ENCODE measurements at places on chromosomes 12 and 14.

DNA sequence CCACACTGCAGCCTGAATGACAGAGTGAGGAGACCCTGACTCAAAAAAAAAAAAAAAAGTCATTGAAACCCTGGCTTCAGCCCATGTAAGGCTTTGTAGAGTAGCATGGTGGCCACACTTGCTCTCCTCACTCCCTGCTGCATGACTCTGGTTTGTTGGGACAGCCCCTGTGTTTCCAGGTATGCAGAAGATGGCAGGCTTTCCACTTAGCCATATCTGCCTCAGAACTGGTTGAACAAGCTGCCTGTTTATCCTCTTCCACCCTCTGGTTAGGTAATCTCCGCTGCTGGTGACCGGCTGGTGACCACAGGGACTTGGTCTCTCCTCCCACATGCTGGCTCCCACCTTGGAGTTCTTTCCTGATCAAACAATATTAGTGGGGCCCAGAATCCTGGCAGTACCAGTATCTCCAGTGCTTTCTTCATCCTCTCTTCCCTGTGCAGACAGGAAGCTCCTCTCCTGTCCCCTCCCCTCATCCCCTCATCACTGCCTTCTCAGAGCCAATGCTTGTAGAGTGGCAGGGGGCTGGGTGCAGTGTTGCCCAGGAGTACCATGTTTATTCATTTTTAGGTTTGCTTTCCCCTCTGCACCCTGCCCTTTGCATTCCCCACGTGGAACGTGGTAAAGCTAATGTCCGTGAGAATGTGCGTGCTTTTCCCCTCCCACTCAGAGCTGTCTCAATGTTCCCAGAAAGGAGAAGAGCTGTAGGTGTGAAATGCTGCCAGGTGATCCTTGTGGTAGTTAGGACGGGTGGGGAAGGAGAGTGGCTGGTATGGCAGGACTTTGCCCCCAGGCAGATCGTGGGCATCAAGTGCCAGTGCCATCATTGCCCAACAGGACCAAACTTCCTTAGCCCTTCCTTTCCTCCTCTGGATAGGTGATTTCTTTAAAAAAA lies 11.3 kb downstream of the ABHD12B start:
- no peak for DNase-seq

- no peak for DNase-seq
Observed at GRCh38 chr12:107541001-107541705, 144.4 kb upstream of the PWP1 start.

DNA sequence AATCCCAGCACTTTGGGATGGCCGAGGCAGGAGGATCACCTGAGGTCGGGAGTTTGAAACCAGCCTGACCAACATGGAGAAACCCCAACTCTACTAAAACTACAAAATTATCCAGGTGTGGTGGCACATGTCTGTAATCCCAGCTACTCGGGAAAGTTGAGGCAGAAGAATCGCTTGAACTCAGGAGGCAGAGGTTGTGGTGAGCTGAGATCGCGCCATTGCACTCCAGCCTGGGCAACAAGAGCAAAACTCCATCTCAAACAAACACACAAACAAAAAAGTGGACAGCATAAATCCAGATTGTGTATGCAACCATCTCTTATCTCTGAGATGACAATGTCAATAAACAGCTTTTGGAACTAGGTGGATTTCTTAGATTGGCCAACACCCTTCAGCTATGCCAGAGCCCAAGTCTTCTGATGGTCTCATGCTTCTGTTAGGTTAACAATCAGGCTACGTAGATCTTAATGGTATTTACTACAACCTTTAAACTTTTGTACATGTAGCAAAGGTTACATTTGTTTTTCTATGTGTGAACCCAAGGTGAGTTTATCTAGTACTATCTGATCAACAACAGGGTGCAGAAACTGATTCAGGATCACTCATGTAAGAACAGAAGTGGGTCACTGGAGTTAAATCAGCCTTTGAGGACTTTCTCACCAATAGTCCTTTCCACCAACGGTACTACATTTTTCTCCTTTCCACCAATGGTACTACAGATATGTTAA lies 73.7 kb downstream of the DUSP16 start:
- no peak for DNase-seq

DNA sequence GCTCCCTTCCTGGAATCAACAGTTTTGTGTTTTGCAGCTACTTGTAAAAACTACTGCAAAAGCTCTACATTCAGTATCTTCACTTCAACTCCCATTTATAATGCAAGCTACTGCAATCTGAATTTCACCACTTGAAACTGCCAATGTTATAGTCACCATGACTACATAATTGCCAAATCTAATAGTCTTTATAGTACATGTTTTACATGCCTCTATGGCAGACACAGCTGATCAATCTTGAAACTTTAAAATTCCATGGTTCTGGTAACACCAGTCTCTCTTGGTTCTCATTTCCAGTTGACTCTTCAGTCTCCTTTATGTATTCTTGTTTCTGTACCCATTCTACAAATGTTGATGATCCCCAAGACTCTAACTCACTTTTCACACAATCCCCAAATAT lies 185.9 kb downstream of the MED13L start:
- no peak for DNase-seq

GRCh38 chr12:22256041-22256441 lies 78.5 kb downstream of the ST8SIA1 start:
- DNase-seq = no peak

DNA sequence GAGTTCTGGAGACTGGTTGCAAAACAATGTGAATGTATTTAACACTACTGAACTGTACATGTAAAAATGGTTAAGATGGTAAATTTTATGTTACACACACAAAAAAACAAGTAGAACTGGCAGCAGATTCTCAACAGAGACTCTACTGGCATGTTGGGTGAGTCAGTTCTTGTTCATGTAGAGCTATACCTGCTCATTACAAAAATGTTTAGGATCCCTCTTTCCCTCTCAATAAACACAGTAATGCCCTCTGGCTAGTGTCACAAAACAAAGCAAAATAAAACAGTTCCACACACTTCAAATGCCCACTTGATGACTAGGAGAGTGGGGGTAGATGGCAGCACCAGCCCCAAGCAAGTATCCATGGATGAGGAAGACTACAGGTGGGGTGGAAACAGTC lies 13.7 kb upstream of the ZNF740 start:
- no peak for DNase-seq

DNA sequence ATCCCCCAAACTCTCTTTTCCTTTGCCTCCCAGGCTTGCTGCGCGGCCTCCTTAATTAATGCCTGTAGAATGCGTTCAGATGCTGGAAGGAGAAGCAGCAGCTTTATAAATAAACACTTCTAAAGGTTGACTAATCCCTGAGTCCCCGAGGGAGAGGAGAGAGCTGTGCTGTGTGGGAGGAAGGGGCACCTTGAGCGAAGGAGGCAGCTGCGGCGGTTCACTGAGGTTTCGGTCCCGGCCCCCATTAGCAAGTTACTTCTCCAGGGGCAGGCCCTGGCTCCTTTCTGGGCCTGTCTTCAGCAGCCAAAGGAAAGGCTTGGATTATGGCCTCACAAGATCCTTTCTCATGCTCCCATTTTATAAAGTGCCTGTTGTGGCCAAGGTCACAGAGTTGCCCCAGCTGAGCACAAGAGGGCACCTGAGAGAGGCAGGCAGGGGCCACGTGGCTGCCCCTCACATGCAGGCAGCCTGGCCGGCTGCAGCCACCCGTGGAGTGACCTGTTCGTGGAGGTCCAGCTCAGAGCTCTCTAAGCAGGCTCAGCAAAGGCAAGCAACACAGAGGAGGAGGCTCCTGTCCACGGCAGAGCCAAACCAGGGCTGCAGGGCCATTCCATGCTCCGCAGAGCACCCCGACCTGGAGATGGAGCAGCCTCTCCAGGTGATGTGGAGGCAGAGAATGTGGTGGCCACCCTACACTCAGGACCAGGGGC lies 15.0 kb upstream of the CACNA2D4 start:
- no peak for DNase-seq

DNA sequence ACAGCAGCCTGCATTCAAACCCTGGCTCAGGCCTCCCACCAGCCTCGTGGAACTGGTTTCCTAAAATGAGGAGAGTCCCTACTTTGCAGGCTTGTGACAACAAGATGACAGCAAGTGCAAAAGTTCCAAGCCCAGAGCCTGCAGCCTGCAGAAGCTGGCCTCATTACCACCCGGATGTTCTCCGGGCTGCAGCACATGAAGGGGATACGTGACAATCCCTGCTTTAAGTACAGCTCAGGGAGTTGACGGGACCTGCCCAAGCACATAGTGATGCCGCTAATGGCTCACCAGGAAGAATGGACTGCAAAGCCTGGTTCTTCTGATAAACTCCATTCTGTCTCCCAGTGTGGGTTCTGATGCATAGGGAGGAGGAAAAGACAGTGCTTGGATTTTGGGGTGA lies 15.0 kb downstream of the SSH1 start:
- DNase-seq = no peak

DNA sequence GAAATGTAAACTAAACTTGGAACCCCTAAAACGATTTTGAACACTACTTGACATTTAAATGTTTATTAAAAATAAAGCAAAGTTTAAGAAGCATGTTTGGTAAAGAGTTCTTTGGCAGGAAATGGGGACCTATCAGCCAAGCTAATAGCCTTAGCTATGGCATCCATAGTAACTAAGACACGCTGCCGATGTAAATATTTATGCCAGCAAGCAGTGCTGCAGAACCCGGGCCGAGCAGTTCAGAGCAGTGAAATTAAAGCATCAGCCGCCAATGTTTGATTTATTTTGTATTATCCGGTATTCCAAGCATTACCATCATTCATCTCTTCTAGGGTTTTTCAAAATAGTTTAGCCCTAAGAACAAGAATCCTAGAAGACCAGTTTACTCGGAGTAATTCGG lies 61.6 kb downstream of the PPP2R5C start:
- no peak for DNase-seq

DNA sequence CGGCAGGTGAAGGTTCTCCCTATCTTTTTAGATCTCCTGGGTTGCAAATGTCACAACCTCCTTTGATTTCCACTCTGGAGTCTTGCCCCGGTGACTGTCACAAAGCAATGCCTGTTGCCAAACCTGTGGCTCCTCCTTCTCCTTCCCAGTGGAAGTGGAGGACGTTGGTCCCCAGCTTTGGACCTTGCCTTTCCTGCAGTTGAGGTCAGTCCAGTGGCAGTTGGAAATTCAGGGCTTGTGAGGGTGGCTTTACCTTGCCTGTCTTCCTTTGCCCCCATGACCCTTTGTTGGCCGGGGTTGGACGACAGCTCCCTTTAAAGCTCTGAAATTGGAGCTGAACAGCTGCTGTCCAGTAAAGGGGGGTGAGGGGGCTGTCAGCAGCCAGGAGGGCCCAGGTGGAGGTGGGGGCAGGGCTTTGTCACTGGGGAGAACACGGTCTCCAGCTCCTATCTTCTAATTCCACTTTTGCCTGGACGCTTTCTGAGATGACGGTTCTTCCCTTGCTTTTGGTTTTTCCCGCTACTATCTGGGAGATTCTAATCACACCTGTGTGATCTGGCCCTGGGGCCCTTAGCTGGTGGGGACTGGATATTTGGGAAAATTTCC lies 4.1 kb downstream of the TEAD4 start:
- no peak for DNase-seq

GRCh38 chr12:768434-768833 lies 16.1 kb downstream of the WNK1 start:
- no peak for DNase-seq

DNA sequence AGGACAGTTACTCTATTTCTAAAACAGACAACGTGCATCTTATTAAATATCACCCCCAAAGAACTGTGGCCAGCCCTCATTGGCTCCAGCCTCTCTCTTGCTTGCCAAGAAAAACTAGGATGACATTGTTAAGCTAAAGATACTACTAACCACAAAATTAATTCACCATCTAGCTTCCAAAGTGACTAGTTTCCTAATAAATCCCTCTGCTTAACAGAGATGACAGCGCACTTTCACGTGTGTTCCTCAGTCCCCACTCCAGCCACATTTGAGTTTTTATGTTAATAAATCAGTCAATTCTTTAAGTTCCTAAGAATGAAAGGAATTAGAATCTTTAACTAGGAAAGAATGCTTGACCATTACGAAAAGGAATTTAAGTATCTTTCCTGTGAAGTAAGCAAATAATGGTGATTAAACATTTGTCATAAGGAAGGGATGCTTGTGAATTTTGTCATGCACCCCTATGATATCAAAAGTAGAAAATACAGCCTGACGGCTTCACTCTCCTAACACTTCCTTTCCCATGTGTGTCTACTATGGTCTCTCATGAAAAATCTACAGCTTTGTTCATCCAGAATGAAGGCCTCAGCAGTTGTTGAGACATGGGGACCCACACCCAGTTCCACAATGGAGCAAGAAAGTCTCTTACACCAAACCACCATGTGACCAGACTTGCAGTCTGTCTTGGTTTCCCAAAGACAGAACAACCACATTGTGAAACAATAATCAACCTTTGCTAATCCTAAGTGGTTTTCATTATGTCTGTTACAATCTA lies 8.1 kb downstream of the CORO1C start:
- no peak for DNase-seq

DNA sequence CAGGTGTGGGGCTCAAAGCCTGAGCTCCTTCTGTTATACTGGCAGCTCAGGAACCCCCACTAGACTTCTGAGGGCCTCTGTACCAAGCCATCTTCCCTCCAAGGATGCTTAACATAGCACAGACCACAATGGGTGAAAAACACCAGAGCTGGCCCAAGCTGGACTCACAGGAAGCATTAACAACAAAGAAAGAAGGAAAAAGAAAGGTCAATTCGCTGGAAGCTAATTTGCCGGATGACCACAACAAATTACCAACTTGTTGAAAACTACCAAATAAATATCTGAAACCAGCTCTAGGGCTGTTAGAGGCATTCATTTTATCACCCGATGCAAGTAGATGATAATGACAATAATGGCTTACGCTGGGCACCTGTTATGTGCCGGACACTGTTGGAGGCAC lies 48.7 kb downstream of the RBM19 start:
- DNase-seq = no peak

DNA sequence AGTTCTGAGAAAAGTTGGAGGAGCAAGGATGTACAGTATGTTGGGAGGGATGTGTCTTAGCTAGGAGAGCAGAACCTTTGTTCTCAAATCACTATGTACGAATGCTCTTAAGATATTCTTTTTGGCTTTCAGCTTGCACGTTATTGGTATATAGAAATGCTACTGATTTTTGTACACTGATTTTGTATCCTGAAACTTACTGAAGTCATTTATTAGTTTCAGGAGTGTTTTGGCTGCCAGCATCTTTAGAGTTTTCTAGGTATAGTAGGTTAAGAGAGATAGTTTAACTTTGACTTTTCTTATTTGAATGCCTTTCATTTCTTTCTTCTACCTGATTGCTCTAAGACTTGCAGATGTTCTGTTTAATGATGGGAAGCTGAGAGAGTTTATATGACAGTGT lies 442.8 kb upstream of the FBXO33 start:
- DNase-seq = no peak

DNA sequence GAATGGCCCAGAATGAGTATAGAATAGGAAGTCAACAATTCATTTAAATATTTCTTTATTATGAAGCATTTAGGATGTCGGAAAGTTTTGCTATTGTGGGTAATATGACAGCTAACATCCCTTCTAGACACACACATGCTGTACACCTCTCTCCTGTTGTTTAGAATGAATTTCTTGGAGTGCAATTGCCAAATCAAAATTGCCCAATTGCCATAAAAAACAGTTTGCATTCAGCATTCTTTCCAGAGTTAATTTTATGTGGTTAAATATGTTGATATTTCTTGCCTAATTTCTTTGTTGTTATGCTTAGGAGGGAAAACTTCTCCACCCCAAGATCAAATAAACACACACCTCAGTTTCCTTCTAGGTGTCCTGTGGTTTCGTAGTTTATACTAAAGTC lies 16.9 kb upstream of the SMCO2 start:
- no peak for DNase-seq

All from left kidney (tissue), 8 donors.